ENCODE measurements at places on chromosomes 7 and 10. TPM values are rescaled to one million over a fixed set of nuclear protein-coding genes. Genes with fewer than 3 reads are reported as not detected.

Gene PDZD7
- total RNA-seq = 0.95 TPM

Gene TMEM236
- not detected for total RNA-seq

Gene SMKR1
- total RNA-seq = 0.56 TPM

Gene HOXA1
- 0.83 TPM for total RNA-seq

Gene PAX4
- total RNA-seq = not detected

Gene LRRN3
- 8.4 TPM for total RNA-seq

Gene IFIT2
- 18.4 TPM for total RNA-seq

Gene HOXA10
- not detected for total RNA-seq

DNA sequence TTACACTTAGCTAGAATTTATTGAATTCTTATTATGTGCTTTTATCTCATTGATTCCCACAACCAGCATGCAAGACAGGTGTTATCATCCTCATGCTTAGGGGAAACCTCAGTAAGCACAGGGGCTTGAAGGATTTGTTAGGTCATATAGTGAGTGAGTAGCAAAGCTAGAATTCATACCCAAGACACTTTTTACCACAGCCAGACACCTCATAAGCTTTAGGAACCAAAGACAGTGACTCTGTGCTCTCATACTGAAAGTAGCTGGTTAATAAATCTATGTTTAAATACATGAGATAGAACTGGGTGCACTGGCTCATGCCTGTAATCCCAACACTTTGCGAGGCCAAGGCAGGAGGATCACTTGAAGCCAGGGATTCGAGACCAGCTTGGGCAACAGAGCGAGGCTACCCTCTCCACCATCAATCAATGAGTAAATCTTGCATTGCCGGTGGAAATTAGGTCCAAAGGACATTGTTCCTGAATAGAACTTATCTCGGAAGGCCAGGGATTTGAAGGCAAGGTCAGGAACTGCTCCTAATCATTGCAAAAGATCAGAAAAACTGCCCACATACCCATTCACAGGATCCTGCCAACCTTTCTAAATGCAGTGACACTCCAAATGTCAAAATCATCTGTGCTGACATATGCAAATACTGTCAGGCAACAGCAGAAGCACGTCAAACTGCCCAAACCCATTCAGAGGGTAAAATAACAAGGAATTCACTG lies 523.5 kb downstream of the PARD3 start:
- DNase-seq = no peak

- no peak for DNase-seq
Measured at GRCh38 chr7:29488977-29489376, 74.7 kb upstream of the PRR15 start.

DNA sequence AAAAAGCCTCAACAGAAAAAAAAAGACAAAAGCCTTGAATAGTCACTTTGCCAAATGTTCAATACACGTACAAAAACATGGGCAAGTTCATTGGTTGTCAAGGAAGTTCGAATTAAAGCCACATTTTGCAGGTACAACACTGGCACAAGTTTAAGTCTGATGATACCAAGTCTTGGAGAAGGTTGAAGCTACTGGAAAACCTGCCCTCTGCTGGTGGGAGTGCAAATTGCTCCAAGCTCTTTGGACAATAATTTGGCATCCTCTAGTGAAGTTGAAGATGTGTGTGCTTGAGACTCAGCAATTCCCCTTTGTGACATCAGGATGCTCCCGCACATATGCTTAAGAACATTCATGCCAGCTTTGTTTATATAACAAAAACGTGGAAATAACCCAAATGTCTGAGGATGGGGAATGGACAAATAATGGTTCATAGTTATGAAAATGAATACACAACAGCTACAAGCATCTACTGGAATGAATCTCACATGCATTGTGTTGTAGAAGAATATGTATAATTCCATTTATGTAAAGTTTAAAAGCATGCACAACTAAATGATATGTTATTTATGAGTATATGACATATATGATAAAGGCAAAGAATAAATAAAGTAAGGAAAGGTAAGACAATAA lies 120.0 kb upstream of the PLPP4 start:
- DNase-seq = peak; percentile 43

DNA sequence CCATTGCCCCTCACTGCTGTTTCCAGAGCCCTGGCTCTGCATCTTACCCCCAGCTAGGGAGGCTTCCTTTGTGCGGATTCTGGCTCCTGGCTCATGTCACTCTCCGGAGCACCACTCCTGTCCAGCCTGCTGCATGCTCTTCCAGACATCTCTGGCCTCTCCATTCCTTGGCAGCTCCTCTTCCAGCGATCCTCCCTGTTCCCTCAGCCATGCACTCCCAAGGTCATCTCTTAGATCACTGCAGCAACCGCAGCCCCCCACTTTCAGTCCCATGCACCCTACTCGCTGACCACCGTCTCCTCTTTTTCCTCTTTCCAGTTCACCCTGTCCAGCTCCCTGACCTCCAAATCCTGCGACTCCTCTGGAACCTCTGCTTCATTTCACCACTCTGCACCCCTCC lies 6.9 kb upstream of the SMARCD3 start:
- DNase-seq = no peak

DNA sequence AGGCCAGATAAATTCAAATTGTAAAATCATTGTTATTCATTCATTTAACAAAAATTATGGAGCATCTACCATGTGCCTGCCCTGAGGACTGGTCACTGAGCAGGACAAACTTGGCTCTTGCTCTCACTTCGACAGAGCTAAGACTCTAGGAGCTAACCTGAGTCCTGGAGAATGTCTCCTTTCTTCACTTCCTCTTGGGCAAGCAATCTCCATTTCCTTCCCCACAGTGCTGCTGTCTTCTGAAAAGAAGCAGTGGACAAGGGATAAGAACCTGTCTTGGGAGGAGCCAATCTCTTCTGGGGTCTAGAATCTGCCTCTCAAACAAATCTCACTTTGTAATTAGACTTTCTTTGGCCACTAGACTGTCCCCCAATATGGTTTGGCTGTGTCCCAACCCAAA lies 76.2 kb upstream of the PLXNA4 start:
- DNase-seq = no peak

DNA sequence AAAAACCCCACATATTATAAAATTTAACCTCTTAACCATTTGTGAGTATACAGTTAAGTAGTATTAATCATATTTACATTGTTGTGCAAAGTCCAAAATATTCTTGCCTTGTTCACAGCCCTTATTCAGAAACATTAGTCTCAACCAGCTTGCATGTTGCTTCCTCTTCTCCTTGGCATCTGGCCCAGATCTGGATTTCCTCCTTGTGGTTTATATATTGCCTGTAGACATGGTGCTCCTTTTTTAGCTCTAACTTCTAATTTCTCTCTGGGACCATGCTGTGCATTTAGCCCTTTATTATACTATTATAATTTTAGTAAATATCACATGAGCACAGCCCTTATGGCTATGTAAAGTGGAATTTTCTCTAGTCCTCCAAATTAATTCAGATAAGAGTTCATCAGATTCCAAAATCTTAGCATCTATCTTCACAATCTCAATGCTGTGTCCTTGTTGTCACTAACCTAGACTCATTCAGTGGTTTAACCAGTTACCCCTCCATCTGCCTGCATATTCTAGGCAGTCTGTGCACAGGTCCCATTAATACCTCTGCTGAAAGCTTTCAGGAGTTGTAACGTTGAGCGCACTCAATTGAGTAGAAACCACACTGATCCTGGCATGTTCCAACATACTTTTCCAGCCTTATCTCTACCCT lies 7.9 kb downstream of the CPED1 start:
- DNase-seq = peak; percentile 75

DNA sequence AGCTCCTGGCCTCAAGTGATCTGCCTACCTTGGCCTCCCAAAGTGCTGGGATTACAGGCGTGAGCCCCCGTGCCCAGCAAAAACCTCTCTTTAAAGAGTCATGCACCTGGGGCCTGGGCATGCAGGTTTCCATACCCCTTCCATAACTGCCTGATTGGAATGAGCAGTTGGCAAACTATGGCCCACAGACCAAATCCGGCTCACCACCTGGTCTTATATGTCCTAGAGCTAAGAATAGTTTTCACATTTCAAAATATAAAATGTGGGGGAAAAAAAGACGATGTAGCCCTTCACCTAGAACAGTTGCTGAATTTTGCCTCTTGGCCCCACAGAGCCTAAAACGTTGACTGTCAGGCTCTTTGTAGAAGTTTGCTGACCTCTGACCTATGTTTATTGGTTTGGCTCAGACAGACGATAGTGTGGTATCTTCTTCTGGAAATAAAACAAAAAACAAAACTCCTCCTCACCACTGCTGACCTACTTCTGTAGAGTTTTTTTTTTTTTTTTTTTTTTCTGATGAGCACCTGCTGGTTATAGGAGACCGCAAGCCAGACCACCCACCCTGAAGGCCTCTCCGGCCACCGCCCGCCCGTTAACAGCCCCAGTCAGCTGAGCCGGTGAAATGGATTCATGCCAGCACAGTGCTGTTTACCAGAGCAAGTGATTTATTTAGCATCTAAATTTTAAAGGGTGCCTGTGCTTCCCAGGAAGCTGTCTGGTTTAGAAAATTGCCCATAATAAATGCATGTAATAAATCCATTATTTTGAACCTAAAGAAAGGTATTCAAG lies 33.5 kb upstream of the SFRP5 start:
- DNase-seq = no peak

GRCh38 chr10:21926949-21927348 lies 76.6 kb downstream of the DNAJC1 start:
- no peak for DNase-seq

- no peak for DNase-seq
Measured at GRCh38 chr7:68537051-68537773, 1061.1 kb upstream of the AUTS2 start.

DNA sequence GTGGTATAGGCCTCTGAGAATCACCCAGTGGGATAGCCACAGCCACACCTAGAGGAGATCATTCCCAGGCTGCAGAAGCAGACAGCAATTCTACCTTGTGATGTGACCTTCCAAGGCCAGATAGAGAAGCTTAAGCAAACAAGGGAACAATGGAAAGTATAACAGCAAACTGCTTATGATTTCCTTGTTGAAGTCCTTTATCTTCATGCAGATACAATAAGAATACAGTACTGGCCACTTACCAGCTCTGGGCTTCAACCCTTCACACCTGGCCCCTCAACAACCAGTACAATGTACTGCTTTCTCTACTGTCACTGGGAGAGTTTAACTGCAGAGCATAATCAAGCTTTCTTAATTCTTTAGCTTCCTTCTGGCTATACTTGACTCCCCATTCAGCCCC lies 22.6 kb upstream of the DDX50 start:
- DNase-seq = no peak

DNA sequence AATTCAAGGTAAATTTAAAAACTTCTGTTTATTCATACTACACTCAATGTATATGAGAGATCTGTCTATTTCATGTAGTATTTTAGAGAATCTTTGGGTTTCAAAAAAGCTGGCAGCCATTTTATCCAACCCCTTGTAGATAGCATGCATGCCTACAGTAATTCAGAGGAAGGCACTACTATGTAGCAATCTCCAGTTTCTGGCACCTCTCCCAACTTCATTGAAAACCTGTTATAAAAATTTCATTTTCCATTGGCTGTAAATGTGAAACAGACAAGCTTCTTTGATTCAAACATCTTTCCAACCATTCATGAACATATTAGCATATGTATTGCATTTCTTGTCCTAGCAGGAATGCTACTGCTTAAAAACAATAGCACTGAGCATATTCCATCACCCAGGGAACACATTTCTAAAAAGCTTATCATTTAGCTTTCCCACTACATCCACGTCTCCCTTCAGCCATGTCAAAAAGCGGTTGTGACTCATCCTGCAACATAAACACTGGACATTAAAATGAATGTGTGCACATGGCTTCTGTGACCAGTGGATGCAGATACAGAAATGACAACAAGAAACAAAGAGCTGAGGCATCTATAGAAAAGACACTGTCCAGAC lies 330.4 kb upstream of the AOAH start:
- no peak for DNase-seq

DNA sequence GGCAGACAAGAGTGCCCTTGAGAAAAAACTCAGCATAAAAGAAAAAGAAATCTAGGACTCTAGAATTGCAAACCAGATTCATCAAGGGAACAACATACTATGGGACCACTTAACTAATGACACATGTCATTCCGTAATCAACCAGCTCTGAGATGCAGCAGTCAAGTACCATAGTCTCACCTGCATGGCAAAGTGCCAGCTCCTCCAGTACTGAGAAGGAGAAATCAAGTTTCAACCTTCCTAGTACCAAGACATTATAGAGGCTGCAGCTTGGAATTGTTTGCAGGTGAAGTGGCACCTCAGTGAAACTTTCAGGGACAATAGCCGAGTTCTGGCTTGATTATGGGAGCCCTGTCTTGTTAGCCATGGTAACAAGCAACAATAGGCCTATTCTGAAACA lies 11.5 kb downstream of the STEAP1 start:
- no peak for DNase-seq

GRCh38 chr10:5411941-5412276 lies 448 bp upstream of the NET1 start:
- DNase-seq = no peak

DNA sequence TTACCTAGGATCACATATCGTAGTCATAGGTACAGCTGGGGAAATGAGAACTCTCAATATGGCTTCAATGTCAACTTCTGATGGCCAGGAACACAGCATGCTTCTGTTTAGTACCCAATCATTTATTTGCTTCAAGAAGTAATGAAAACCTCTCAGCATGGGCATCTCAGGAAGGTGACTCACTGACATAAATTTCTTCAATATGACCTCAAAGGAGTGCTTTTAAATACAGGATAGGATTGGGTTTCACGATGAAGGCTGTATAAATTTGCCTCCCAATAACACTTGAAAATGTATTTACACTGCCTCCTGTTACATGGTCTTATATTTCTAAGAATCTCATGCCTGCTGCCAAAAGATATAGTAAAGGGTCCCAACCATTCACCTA lies 15.1 kb downstream of the ITGA8 start:
- DNase-seq = no peak

DNA sequence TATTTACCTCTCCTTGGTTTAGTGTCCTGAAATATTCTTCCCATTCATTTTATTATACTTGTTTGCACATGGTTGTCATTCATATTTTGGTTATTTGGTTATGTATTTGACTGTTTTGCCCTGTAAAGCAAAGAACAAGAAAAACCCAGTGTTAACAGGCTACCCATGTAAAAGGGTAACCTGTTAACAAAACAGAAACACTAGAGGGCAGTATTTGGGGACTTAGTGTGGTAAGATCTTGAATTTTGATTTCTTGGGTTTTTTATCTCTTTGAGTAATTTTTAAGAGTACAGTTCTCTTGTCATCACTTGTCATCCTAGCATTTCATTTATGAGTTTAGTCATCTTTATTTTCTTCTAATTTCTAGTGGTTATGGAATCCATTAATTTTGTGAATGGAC lies 51.3 kb downstream of the POLL start:
- peak; percentile 44 for DNase-seq

GRCh38 chr7:99011341-99011705 lies 132.6 kb downstream of the SMURF1 start:
- peak; percentile 45 for DNase-seq

GRCh38 chr7:105015390-105015965 lies 1.5 kb downstream of the KMT2E start:
- peak; percentile 37 for DNase-seq

- DNase-seq = no peak
Measured at GRCh38 chr7:98569691-98570337, 47.3 kb upstream of the NPTX2 start.

Measured in CD8-positive, alpha-beta T cell (primary cell).